ENCODE measurements at places on chromosomes 3 and 15.

- DNase-seq = no peak
These were observed 147.6 kb downstream of the TIGIT start for GRCh38 chr3:114441386-114441785.

- DNase-seq = no peak
These were observed 4.7 kb downstream of the MESP1 start for GRCh38 chr15:89746386-89746780.

DNA sequence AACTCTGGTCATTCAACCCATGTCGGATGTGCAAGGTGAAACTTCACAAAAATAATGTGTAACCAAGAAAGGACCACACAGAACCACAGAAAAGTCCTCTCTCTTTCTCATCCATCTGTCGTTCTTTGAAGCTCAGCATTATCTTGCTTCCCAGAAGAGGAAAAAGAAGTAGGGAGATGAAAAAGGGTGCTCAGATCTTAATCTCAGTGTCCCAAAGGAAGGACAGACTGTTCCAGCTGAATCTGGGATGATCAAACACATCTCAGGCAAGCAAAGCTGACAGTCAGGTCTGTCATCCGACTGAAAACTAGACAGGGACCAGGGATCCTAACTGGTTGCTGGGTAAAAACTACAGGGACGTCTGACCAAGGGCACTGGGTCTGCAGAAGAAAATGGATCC, 16.2 kb downstream of the ARHGEF3 start:
- DNase-seq = no peak

DNA sequence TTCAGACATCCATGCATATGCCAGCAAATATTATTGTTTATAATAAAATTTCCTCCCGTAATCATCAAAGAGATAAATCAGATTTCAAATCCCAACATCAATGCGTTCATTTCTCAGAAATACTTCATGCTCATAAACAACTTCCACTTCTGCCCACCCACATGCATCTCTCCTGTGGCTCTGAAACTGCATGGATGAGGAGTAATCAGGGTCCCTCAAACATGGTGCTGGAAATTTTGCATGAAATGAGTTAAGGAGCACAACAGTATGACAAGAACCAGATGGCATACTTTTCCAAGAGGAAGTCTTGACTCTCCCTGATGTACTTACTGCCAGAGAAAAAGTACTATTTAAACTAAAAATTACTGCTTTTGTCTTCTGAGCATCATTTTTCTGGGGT, 26.9 kb upstream of the MFSD1 start:
- DNase-seq = no peak

GRCh38 chr15:57861034-57861638, 154.6 kb downstream of the POLR2M start:
- DNase-seq = no peak

GRCh38 chr3:150975086-150975991, 2.8 kb upstream of the CLRN1 start:
- no peak for DNase-seq

GRCh38 chr3:11074451-11074850, 79.8 kb upstream of the HRH1 start:
- DNase-seq = no peak

DNA sequence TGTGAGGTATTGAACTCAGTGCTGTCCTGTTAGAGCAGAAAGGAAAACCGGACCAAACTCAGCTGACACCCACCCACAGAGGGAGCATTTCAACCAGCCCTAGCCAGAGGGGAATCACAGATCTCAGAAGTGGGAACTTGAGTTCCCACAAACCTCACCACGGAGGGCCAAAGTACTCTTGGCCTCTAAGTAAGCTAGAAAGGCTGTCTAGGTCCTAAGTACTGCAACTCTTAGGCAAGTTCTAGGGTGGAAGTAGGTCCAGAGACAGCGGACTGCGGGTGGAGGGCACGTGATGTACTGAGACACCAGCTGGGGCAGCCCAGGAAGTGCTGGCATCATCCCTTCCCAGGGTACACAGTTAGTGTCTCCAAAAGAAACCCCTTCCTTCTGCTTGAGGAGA, 34.1 kb downstream of the EOMES start:
- DNase-seq = no peak

DNA sequence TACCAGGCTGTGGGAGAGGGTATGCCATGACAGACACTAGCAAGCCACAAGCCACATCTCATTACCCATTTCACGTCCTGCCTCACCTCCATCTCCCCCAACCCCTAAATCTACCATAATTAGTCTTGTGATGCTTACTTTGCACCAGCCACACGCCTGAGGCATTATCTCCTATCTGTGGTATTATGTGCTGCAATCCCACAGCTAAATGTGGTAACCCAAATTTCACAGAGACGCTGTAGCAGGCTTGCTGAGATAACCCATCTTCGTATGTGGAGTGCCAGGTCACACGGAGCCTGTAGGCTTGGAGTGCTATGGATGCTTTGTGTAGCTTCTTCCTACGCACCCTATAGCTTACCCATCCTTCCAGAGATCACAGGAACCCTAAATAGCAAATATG, 256.7 kb upstream of the KCNH8 start:
- DNase-seq = no peak

DNA sequence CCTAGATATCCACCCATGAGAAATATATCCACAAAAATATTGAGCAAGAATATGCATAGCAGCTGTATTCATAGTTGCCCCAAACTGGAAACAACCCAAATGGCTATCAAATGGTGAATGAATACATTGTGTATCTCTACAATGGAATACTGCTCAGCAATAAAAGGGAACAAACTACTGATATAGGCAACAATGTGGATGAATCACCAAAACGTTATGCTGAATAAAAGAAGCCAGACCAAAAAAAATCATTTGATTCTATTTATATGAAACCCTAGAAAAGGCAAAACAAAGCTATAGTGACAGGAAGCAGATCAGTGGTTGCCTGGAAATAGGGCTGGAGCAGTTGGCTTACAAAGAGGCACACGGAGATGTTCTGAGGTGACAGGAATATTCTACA, 15.5 kb upstream of the CMTM7 start:
- no peak for DNase-seq

DNA sequence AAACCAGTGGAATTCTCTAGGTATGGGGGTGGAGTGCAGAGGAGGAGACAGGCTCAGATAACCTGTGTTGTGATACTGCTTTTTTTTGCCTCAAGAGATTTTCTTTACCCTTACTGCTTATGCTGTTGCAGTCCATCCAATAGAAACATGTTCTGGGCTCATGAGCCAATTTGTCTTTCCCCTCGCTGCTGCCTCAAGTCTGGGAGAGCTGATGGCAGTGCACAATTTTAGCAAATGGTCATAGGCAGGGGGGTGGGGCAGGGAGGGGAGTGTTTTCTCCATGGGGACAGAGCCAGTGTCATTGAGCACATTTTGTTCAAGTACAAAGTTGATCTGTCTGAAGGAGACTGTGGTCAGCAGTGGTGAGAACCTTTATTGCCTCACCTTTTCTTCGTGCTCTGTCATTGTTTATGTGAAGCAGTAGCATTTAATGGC, 134.9 kb downstream of the MBNL1 start:
- DNase-seq = no peak

DNA sequence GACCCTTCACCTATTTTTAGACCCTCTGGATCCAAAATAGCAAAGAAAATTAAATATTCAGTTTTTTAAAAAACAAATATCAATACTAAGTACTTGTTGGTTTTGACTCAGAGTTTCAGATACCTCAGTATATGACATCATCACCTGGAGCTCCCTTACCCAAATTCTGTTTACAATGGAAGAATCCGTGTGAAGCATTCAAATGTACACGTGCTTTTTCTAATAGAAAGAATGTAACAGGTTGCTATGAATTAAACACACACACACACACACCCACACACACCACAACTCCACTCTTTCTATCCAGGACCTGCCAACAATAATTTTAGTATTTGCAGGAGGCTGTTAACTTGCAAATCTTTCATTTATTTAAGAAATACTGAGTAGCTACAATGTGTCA, 221.8 kb downstream of the THRB start:
- no peak for DNase-seq

- DNase-seq = no peak
These were observed 22.8 kb upstream of the JMJD7 start for GRCh38 chr15:41804916-41805666.

DNA sequence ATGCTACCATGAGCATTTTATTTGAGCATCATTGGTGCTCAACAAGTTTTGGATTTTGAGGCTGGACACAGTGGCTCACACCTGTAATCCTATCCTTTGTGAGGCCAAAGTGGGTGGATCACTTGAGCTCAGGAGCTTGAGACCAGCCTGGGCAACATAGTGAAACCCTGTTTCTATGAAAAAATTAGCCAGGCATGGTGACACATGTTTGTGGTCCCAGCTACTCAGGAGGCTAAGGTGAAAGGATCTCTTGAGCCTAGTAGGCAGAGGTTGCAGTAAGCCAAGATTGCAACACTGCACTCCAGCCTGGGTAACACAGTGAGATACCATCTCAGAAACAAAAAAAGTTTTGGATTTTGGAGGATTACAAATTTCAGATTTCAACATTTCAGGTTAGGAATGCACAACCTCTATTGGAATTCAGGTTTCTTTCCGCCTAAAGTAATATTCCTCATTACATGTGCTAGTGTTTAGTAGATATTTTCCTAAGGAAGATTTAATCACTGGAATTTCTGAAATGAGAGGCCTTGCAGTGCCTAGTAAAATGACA, 27.6 kb downstream of the CNOT10 start:
- DNase-seq = no peak

GRCh38 chr3:125647318-125648014, 52.2 kb upstream of the OSBPL11 start:
- DNase-seq = no peak

- no peak for DNase-seq
These were observed 11.0 kb upstream of the STARD5 start for GRCh38 chr15:81334768-81335435.

GRCh38 chr3:178856804-178857203, 214.8 kb downstream of the ZMAT3 start:
- no peak for DNase-seq

GRCh38 chr3:47260605-47261004, 22.0 kb downstream of the KIF9 start:
- DNase-seq = no peak

DNA sequence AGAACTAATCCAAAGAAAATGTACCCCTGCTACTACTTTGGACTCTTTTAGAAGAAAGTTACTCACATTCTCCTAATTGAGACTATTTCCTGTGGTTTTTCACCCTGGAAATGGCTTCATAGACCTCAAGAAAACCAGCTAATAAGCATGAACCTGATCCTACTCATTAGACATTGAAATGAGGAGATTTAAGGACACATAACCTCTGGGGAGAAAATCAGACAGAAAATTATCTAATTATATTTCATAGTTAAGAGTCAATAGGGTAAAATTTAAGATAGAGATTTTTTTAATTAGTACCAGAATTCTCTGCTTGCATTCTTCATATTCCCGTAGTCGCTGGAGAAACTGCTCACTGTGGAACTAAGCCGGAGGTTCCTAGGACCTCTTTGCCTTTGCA, 114.6 kb upstream of the ACP3 start:
- DNase-seq = no peak

GRCh38 chr3:113590983-113591382, 58.6 kb downstream of the SIDT1 start:
- DNase-seq = no peak

DNA sequence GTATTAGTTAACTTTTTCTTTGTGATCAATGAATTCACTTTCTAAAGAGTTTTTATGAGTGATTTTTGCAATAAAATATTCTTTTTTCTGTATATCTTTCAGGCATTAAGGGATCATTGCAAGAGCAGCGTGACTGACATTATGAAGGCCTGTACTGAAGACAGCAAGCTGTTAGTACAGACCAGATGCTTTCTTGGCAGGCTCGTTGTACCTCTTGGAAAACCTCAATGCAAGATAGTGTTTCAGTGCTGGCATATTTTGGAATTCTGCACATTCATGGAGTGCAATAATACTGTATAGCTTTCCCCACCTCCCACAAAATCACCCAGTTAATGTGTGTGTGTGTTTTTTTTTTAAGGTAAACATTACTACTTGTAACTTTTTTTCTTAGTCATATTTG, 24.4 kb downstream of the SELENOT start:
- DNase-seq = no peak

GRCh38 chr3:100207886-100208285, 52.9 kb upstream of the TBC1D23 start:
- DNase-seq = no peak

DNA sequence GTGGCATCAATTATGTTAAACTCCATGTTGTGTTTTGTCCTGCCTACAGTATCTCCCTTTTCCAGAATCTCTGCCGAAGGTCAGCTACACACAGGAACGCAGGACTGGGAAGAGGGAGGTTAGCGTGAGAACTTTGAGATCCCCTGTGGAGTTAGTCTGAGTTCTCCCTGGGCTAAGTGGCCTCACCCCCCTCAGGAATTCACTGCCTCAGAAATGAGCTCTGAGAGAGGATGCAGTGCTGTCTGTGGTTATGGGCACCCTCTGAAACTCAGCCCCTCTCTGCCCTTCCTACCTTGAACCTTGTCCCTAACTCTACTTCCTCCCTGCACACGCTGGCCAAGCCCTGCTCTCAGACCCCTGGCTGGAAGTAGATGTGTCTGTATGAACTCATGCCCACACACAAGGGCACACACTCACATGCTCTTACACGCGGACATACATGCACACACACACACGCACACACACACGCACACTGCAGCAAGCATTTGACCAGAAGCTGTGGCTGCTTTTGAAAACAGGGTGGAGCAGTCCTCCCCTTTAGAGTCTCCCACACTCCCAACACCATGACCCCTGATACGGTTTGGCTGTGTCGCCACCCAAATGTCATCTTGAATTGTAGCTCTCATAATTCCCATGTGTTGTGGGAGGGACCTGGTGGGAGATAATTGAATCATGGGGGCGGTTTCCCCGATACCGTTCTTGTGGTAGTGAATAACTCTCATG, 5.3 kb upstream of the VIPR1 start:
- no peak for DNase-seq

GRCh38 chr3:169509780-169510692, 153.5 kb downstream of the MECOM start:
- DNase-seq = no peak

GRCh38 chr3:5255404-5256344, 68.2 kb downstream of the EDEM1 start:
- no peak for DNase-seq

- DNase-seq = no peak
These were observed 2.7 kb downstream of the NKIRAS1 start for GRCh38 chr3:23913873-23914743.

DNA sequence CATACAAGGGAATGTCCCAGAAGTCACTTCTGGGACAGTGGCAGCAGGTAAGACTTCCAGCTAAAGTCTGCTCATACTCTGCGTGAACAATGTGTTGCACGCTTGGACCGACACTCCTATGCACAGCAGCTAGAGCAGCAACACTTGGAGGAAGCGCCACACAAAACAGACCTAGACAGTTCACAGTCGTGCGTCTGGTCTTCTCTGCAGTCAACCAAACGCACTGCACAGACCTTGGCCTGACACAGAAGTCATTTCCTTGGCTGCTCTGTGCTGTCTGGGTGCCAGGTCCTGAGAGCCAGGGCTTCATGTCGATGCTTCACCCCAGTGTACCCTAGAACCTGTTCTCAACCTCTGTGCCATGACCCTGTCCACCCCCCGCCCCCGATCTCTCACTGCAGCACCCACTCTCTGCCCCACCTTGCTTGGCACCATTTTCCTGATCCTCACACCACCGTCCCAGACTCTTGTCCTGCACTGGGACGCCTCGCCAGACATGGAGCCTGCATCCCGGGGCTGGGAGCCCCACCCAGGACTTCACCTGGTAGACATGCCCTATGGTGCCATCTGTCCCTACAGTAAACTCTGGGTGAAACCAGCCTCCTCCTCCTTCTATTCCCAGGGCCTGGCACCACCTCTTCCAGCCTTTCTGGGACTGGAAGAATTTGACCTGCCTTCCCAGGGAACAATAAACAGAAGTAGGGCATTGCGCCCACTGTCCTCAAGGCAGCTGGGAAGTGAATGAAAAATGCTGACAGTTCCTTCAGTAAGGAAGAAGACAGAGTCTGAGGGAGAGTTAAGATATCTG, 3.1 kb downstream of the ATP10A start:
- no peak for DNase-seq
